ENCODE measurements at places on chromosomes 7 and 10.

- no peak for DNase-seq
These were observed 362.4 kb upstream of the ZNF32 start for GRCh38 chr10:44010873-44011602.

DNA sequence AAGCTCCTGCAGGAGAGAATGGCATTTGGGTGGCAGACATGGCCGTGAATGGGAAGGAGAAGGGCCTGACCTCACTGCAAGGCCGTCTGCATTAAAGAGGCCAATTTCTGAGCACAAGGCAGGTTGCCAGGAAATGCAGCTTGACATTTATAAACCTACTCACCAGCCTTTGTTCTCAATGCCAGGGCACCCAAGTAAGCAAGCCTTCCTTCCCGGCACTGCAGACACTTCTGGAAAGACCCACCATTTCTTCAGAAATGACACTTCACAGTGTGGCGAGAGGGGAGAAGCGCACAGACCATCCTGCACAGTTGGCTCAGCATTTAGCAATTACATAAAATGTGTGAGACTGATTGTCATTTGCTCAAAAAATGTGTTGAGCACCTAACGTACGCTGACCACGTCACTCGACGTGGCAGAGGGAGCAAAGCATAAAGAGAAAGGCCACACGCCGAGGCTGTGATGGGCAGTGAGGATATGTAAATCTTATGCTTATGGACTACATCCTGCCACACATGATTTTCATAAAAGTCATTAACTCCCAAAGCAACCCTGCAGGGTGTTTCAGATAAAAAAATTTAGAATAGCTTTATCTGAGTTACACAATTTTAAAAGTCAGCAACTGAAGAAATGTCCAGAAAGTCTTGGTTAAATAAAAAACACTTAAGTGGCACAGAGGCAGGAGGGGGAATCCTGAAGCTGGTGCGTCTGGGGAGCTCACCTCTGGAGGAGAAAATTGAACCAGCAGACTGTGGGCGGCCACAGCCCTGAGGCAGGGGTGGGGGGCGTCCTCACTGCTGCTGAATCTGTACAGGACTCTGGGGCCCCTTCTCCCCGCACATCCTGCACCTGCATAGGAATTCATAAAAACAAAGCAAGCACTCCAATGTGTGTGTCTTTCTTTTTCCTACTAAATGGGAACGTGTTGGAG, 543.8 kb downstream of the PTPRN2 start:
- peak; percentile 35 for DNase-seq

GRCh38 chr7:103929901-103930311, 59.6 kb downstream of the RELN start:
- no peak for DNase-seq

- DNase-seq = no peak
These were observed 34.1 kb upstream of the AGR2 start for GRCh38 chr7:16838891-16839290.

GRCh38 chr10:131647789-131648188, 253.0 kb upstream of the PPP2R2D start:
- DNase-seq = peak; percentile 47
